ENCODE measurements at places on chromosomes 3 and 15.

- DNase-seq: no peak
Measured at GRCh38 chr3:14548321-14548729, 8.2 kb upstream of the GRIP2 start.

DNA sequence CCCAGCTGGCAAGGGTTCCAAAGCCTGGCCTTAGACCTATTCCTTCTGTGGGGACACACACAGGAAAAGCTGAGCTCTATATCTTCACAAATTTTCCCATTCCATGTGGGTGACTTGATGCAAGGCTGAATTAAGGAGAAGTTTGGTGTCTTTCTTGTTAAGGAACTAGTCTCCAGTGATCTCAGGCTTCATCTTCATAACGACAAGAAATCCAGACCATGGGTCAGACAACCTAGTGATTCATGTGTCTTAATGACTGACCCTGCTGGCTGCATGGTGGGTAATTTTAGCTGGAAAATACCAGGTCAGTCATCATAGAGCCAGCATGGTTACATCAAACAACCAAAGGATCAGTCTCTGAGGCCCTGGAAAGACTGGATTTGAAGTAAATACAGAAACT lies 112.7 kb upstream of the SLC4A7 start:
- DNase-seq: no peak

DNA sequence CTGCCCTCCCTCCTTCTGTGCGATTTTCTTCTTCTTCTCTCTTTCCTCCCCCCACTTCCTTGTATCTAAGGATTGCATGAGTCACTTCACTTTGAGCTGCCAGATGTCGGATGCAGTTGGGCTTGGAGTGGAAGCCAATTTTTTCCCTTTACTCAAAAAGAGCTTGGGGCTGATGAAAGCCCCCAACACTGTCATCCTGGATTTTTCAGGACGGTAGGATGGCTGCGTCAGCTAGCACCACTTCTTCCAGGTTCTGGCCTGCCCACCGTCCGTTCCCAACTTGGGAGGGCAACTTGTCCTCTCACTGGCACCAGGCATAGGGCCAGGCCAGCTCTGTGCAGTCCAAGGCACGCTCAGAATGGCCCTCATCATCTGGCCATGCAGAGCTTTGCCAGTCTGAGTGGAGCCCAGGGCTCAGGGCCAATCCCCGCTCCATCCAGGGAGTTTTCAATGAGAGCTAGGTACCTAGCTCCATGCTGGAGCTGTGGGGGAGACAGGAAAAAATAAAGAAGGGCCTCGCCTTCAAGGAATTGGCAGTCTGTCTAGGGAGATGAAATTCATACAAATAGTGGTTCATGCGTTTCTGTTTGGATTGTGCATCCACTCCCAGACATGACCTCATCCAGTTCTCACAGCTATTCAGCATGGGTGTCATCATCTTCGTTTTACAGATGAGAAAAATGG lies 47.7 kb upstream of the INSYN1 start:
- DNase-seq: no peak

DNA sequence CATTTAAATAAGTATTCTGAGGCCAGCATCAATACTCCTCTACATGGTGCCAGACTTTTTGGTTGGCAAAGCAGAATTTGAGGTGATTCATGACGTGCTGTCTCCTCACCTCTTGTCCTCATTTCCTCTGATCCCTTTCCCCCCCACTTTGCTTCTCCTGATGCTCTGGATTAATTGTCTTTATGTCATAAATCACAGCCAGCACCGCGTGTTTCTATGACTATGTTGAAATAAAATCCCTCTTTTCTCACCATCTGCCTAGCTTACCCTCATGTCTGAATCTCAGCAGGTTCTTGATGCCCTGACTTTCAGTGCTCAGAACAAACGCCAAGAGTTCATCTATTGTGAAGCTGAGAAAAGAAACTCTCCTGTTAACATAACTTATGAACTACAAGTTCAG lies 19.7 kb upstream of the PTPRG start:
- DNase-seq: no peak

DNA sequence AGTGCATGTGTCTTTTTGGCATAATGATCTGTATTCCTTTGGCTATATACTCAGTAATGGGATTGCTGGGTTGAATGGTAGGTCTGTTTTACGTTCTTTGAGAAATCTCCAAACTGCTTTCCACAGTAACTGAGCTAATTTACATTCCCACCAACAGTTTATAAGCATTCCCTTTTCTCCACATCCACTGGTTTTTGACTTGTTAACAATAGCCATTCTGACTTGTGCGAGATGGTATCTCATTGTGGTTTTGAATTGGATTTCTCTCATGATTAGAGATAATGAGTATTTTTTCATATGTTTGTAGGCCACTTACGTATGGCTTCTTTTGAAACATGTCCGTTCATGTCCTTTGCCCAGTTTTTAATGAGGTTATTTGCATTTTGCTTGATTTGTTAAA lies 117.7 kb downstream of the CHCHD4 start:
- DNase-seq: no peak

- no peak for DNase-seq
Measured at GRCh38 chr3:42264399-42265058, 1.5 kb downstream of the CCK start.
